NCI-H2029 treated with DMSO at 0.1 percent for 48 hours (cell line): ENCODE measurements at places on chromosomes 2 and 18.

DNA sequence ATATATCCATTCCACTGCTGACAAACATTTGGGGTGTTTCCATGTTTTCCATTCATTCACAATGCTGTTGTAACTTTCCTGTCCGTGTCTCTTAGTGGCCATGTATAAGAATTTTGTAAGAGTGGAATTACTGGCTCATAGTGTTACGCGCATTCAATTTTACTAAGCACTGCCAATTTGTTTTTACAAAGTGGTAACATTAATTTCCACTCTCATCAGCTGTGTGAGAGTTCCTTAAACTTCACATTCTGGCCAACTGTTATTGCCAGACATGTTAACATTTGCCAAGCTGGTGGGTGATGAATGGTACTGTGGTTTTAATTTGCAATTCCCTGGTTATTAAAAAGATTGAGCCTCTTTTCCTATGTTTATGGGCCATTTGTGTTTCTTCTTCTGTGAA lies 134.2 kb downstream of the DTNB start:
- DNase-seq: no peak

DNA sequence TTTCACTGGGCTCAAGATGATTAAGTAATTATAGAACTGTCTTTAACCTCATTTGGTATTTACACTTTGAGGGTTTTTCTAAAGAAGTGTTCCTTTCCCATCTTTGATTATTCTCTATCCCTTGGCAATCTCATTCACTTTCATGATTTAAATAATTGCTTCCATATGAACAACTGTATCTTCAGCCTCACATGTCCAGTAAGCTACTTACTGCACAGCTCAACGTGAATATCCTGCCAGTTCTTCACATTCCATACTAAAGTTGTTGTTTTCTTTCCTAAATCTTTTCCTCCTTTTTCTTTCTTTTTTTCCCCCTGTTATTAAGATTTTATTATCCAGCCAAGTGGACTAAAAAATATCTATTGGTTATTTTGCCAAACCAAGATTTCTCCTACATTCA lies 37.7 kb downstream of the ZC3H15 start:
- DNase-seq: no peak

DNA sequence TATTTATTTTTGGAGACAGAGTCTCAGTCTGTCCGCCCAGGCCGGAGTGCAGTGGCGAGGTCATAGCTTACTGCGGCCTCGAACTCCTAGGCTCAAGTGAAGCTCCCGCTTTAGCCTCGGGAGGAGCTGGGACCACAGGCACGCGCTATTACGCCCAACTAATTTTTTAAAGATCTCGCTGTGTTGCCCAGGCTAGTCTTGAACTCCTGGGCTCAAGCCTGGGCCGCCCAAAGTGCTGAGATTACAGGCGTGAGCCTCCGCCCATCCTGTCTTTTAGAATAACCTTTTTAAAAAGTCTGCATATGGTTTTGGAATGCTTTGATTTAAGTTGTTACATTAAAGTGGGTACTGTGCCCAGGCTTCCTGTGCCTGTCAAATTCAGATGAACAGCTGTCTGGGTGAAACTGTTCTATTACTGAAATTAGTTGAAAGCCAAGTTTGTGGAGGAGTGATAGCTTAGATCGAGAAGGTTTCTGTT lies 944 bp downstream of the RAB3GAP1 start:
- no peak for DNase-seq

DNA sequence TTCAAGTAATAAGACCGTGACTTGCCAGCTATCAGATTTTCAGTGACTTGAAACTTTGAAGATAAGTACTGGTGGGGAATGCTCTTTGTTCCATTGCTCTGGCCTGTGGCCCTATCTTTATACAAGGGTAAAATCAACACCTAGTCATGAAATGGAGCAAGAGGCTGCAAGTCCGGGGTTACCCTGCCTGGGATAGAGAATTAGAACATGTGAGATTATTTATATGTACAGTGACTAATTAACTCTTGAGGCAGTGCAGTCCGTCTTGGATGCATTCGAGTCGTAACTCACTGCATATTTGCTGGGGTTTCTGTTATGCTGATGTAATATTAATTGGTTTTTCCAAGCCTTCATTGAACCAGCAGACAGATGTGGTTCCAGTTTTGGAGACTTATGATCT lies 105.8 kb upstream of the LYPD6 start:
- no peak for DNase-seq

DNA sequence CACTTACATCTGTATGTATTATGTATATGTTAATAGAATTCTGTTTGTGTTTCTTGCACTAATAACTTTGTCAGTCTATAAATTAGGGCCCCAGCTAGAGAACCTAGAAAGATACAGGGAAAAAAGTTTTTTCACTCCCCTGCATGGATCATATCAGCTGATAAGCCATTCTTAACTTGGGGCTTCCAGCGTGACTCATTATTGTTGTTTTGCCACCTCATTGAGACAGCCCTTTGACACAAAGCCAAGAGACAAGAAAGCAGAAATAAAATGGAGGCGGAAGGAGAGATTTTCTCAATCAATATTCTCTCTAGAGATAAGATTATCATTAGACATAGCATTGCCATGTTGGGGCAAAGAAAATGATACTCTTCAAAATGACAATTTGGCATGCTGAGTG lies 93.4 kb downstream of the AKAIN1 start:
- DNase-seq: no peak

- no peak for DNase-seq
Measured at GRCh38 chr2:141770530-141770929, 360.3 kb downstream of the LRP1B start.

- DNase-seq: no peak
Measured at GRCh38 chr18:8416212-8417019, 192.8 kb upstream of the RAB12 start.

- DNase-seq: no peak
Measured at GRCh38 chr2:157053876-157054275, 203.6 kb upstream of the GALNT5 start.

DNA sequence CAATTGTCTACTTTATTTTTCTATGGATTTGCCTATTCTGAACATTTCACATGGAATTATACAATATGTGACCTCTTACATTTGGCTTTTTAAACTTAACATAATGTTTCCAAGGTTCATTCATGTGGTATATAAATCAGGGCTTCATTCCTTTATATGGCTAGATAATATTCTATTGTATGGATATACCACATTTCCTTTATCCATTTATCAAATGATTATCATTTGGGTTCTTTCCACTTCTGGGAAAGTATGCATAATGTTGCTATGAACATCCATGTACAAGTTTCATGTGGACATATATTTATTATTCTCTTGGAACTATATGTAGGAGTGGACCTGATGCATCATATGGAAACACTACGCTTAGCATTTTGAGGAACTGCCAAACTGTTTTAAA lies 99.7 kb upstream of the NCKAP5 start:
- no peak for DNase-seq
